ENCODE measurements at places on chromosomes 5 and 9.
A peak's percentile ranks its signal among the peaks of the same experiment; 100 is the strongest.

- no peak for DNase-seq
These were observed 363.4 kb upstream of the ZNF608 start for GRCh38 chr5:125109816-125110215.

DNA sequence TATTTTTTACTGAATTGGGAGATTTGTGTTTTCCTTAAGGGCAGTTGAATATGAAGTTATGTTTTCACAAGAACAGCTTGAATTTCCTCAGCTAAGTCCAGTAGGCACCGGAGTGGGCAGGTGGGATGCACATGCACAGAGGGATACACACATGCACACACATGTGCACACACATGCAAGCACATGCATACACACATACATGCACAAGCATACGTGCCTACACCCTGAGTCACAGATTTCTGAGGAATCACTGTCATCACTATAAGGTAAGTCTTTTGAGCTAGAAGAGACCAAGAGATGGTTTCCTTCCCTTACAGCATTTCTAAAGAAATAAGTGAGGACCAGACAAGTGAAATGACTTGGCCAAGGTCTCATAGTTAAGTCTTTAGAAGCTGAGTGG is 8.7 kb downstream of the ENTREP1 start:
- DNase-seq: no peak

DNA sequence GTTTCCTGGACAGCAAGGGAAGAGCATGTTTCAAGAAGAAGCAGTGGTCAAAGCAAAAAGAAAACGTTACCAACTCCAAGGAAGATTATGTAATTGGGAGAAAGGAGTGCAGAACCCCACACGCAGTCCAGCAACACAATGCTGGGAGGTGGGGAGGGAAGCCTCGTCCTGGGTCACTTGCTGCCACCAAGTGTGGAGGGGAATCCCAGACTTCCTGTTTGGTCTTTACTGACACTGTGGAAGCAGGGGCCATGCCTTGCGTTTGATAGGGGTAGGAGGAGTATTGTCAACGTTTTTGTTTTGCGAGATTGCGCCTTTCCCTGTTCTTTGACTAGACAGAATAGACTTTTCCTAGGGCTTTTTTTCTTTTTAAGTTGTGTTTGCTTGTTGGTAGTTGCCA is 421.0 kb downstream of the KDM4C start:
- DNase-seq: no peak

GRCh38 chr9:17330097-17330496 is 195.3 kb downstream of the CNTLN start:
- DNase-seq: no peak

GRCh38 chr9:15329539-15330109 is 22.6 kb upstream of the TTC39B start:
- DNase-seq: peak; percentile 41

- DNase-seq: peak; percentile 23
These were observed 2.7 kb downstream of the MLLT3 start for GRCh38 chr9:20619487-20620200.

- peak; percentile 38 for DNase-seq
These were observed 6.3 kb downstream of the TESK1 start for GRCh38 chr9:35611230-35611797.

GRCh38 chr5:14245132-14245925 is 102.2 kb downstream of the TRIO start:
- no peak for DNase-seq

DNA sequence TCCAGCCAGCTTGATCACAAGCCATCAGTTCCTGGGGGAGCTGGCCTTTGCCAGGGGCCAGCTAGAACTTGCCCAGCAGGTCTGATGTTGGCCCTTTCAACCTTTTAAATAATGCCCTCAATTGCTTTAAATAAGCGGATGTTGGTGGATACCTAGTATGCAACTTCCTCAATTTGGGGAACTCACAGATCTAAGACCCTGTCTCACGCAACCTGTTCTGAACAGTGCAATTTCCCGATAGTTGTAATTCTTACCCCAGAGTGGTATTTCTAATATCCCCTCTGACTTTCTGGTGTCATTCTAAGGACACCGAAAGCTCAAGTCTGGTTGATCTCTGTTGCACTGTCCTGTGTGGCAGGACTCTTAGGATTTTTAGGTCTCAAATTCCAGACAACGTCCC is 23.1 kb downstream of the GALNT12 start:
- DNase-seq: no peak

GRCh38 chr5:98767581-98767980 is 5.9 kb upstream of the RGMB start:
- no peak for DNase-seq

GRCh38 chr5:171823269-171823668 is 37.7 kb downstream of the SMIM23 start:
- DNase-seq: peak; percentile 79

GRCh38 chr9:22238809-22239684 is 207.6 kb upstream of the DMRTA1 start:
- DNase-seq: no peak

DNA sequence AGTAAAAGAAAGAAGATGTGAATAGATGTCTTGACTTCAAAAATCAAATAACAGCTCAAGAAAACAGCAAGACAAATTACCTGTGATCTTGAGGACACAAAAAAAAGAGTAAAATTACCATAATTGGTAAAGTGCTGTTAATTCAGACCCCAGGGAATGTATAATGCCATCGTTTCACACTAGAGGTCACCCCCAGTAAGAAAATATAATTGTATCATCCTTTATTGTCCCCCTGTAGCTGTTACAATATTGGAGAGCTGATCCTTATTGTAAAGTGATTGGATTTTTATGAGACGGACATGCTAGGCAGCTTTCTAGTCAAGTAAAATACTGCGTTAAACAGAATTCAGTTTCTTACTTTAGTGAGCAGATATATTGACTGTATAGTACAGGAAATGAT is 377.0 kb downstream of the TLE1 start:
- DNase-seq: no peak

Measured in Caco-2 (cell line).